ENCODE measurements at places on chromosomes 3 and 15.

DNA sequence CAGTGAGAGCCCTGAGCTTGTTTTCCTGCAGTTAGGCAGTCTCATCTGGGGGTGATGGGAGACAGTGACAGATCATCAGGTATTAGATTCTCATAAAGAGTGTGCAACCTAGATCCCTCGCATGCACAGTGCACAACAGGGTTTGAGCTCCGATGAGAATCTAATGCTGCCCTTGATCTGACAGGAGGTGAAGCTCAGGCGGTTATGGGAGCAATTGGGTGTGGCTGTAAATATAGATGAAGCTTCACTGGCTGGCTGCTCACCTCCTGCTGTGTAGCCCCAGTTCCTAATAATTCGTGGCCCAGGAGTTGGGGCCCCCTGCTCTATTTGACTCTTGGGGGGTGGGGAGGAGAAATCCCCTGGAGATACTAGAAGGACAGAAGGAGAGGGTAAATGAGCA, 309.4 kb upstream of the STT3B start:
- DNase-seq = no peak

GRCh38 chr15:77904436-77904821, 173.1 kb downstream of the TBC1D2B start:
- DNase-seq = no peak

DNA sequence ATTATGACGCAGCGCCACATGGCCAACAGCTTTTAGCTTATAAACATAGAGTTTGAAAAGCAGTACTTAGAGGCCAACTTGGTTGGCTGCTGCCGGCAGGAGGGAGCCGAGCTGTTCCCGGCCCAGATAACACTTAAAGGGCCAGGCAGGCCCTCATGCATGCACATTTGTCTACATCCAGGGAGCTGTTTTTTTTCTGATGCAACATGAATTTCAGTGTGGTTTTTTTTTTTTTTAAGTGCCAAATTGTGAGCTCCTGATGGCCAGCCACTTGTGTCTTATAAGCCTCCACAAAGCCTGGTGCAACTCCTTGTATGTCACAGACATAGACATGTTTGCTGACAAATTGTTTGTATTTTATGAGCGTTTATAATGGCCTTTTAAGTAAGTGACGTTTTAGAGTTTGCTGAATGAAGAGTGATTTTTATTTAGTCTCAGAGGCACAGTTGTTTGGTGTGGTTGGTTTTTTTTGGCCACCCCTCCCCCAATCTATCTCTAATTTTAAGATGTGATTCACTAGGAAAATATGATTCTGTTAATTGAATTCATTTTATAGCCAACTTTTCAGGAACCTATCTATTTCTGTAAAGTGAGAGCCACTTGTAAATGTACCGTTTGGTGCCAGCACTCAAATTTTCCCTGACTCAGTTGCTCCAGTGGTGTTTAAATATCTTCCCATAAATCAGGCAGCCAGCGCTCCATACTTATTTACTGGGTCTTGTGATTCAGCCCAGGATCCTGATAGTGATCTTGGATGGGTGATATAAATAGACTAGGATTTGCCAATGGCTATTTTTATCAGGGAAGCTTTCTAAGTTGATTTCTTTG, 134.3 kb downstream of the VGLL4 start:
- peak; percentile 83 for DNase-seq

GRCh38 chr3:45665101-45665572, 24.1 kb upstream of the SACM1L start:
- peak; percentile 46 for DNase-seq

DNA sequence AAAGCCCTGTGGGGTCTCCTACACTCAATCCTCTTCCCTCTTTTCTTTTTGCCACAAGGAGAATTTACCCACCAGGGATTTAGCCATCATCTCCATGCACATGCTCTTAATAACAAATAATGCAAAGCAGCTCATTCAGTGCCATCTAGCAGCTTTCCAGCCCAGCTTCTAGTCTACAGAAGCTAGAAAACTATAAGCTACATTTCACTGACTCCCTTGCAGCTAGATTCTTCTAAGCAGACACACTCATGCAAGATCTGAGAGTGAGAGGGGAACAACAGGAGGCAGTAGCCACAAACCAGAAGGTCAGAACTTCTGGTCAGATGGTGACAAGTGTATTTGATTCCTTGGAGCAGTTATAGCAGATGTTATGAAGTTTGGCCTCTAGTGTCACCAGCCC, 25.5 kb downstream of the OSBPL10 start:
- no peak for DNase-seq

DNA sequence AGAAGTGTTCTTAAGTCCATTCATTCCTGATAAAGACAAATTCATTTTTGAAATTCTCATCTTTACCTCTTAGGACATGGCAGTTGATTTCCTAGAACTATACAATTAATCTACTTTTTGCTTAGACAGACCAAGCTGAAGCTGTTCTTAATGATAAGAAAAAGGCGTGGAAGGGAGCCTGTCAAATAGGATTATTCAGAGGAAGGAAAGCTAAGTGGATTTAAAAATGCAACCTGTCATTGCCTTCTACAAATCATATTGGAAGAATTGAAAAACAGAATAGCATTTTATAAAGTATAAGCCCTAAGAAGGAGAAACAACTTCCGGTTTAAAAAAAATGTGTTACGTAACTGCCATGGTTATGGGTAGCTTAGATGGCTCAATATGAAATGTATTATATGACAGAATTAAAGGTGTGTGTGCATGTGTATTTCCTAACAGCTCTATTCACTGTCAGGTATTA, 81.2 kb upstream of the RAP2B start:
- DNase-seq = no peak

DNA sequence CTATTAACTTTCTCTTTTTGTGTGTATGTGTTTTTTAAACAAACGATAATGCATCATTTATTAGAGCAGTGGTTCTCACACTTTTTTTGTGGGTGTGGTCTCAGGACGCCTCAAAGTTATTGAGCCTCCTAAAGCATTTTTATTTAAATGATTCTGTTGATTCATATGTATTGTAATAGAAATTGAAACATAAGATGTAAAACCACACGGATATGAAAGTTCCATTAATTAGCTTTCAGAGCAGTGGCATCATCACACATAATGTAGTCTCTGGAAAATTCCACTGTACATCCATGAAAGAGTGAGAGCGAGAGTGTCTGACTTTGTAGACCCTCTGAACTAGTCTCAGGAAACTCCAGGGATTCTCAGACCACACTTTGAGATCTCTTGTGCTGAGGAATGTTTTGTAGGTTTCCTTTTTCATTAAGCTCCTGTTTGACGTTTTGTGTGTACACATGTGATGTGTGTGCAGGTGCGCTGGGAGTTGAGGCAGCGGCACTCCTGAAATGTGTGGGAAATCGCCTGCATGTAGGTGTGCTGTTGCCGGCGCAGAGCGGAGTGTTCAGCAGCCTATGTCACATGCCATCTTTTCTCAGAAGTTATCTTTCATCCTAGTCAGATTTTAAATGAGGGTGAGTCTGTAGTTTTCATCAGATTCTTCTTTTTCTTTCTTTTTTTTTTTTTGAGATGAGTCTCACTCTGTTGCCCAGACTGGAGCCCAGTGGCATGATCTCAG, 5.3 kb upstream of the TRAK1 start:
- DNase-seq = no peak

GRCh38 chr3:155196131-155197021, 97.1 kb downstream of the STRIT1 start:
- DNase-seq = no peak

DNA sequence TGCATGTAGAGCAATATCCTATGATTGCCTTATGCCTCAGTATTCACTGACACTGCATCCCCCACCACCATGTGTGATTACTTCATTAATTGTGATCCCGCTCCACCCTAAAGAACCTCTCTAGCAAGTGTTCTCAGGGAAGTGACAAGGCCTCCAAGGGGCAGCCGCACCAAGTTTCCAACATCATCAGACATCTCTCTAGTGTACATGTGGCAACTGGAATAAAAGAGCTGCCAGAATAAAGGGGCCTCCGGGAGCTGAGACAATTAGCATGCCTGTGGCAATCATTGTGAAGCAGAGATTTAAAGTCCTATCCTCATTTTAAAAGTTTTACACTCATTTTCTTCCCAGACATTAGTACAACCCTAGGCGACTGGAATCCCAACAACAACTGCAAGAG, 902.1 kb upstream of the SEMA6D start:
- no peak for DNase-seq

DNA sequence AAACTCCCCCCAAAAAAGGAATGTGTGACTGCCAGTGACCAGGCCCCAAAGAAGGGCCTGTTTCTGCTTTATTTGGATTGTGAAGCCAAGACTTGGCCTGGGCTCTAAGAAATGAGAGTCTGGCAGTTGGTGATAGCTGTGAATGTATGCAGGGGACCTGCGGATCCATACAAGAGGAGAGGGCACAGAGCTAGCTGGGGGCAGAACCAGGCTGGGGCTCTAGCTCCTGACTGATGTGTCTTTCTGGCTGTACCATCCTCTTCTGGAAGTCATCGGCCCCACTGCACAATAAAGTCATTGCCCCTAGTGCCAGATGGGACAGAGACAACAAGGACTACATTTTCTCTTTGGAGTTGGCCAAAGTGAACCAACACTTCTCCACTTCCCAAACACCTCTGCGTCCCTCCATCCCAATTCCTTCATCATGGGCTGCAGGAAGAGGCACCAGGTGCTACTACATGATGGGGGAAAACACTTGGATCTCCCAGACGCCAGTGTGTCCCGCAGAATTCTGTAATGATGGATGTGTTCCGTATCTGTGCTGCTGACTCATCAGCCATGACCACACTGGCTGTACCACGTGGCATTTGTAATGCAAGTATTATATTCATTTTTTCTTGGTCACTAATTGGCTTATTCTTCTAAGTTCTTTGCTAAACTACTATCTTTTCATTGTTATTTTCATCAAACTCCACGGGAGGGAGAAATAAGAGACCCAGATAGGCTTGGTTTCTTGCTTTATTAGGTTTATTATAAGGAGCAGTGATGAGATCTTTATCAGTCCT, 1.7 kb upstream of the PLA2G4F start:
- peak; percentile 77 for DNase-seq

DNA sequence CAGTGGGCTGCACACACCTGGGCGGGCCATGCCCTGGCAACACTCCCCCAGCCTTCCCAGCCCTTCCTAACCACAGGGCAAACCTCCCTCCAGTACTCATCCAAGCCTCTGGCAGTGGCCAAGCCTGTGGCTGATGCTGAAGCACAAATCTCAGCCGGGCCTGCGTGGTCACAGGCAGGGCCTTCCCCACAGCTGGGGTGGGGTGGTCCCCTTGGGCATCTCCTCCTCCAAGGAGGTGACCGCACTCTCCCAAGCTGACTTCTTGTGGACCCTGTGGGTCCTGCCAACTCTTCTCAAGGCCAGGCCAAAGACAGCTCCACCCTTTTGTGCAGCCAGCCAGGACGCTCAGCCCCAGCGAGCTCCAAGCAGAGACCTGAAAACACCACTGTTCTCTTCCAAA, 21.4 kb downstream of the GRAMD2A start:
- no peak for DNase-seq

GRCh38 chr3:185399737-185400667, 37.1 kb downstream of the MAP3K13 start:
- DNase-seq = no peak

DNA sequence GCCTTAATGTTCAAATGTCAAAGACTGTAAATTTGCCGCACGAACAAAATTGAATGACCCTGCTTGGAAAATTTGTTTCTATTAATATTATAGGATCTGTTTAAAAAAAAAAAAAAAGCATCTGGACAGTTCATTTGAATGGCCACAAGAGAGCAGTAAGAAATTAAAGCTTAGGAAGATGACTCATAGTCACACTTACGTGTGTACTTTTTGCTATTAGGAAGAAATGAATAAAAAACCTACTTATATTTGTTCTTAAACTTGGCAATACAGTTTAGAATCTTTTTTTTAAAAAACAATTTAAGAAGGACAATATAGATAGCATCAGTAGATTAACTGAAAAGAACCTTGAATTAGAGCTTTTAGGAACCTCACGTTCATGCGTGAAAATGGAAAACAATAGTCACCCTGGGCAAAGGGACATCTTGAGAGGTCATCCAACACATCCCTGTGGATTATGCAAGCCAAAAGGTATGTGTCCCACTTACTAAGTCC, 621.8 kb downstream of the MECOM start:
- peak; percentile 71 for DNase-seq

DNA sequence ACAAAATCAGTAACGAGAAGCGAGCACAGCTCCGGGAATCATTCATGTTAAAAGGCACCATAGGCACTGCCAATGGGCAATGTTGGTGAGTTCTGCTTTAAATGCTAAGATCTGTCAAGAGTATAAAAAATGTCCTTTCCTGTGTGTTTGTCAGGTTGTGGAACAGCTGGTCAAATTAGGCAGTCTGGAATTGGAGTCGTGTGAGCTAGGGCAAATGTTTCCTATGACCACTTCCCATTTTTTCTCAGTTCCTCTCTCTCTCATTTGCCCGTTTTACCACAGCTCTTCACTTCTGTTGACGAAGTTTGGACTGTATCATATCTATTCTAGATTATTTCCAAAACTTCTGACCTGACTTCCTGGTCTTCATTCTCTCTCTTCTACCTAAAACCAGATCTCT, 60.8 kb upstream of the GOLIM4 start:
- DNase-seq = no peak

DNA sequence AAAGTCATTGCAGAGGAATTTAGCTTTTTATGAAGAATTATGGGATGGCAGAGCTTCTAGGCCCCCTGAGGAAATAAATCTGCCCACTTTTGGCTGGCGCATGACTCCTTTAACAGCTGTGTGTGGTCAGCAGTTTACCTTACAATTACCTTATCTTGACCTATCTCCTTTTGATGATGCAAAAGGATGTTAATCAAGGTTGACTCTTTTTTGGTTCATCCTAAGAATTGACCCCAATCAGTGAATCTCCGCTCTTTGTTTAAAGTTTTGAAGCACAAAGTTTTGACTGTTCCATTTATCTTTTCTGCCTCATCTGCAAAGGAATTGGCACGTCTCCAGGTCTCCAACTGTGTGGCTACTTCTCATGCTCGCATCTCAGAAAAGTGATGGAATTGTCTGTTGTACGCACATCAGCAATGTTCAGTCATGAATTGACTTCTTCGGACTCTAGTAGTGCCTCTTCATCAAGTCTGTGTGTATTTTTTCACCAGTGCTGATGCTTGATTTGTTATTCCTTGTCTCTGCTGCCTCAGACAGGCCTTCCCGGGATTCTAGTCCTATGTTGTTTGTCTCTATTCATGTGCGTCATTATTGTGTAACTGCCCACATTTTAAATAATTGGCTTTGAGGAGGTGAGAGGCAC, 196.2 kb upstream of the CFAP20DC start:
- DNase-seq = peak; percentile 94

DNA sequence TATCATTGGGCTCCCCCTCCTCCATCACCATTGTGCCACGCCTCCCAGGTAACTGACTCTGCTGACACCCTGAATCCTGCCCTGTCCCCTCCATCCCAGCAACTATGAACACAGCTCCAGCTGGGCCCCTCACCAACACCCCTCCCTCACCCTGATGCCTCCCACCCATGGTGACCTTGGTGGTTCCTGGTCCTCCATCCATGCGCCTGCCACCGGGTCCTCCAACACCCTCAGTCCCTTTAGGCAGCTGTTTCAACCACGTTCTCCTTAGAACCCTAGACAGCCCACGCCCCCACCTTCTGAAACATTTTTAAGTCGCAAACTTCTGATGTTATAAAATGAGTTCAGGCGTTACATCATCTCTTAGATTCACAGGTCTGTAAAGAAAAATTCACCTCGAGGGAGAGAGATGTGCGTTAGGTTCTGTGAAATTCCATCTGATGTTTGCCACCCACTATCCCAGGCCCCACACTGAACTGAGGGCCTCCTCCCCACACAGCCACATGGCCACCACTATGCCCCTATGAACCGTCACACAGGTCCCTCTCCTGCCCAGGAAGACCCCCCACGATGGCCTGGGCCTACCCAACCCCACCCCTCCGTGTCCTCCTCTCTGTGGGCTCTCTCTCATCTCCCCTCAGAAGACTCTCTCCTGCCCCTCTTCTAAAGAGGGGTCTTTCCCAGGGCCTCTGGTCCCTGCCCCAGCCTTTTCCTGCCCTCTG, 29.8 kb downstream of the PCSK6 start:
- DNase-seq = no peak

- no peak for DNase-seq
Measured at GRCh38 chr3:31409866-31410265, 122.9 kb upstream of the STT3B start.
